ENCODE measurements at places on chromosomes 16 and 17. TPM values are rescaled to one million over a fixed set of nuclear protein-coding genes. Genes with fewer than 3 reads are reported as not detected.

- H3K27ac ChIP-seq: peak overlapping the region; percentile 100
- H3K4me3 ChIP-seq: peak overlapping the region; percentile 86
- H3K27me3 ChIP-seq: no peaks in the 10 kb centered on the region
- DNase-seq: no peak
- H3K36me3 ChIP-seq: peaks cover 19% of the 10 kb centered on the region
- H3K4me1 ChIP-seq: peaks cover 24% of the 10 kb centered on the region
Measured at GRCh38 chr17:40646791-40647623, 611 bp downstream of the SMARCE1 start.

Gene WNK4
- 5.8 TPM for total RNA-seq

DNA sequence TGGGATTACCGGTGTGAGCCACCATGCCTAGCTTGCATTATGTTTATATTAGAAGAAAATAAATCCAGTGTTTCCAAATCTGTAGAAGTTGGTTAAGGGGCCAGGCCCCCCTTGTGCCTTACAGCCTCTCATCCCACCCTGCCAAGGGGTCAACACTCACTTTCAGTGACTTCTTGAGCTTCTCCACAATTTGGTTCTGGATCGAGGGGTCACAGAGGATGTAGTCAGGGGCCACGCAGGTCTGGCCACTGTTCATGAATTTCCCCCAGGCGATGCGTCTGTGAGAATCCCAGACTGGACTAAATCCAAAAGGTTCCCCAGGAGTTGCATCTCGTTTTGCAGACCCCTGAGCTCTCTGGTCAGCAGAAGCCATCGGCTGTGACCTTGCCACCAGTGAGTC, 7.2 kb downstream of the ALDH3A1 start:
- H3K4me1 ChIP-seq: no peaks in the 10 kb centered on the region
- no peak for DNase-seq
- H3K27me3 ChIP-seq: peaks cover 4% of the 10 kb centered on the region
- H3K27ac ChIP-seq: no peak overlapping the region

GRCh38 chr17:13143001-13143400, 125.2 kb upstream of the ELAC2 start:
- DNase-seq: no peak
- H3K4me3 ChIP-seq: no peak overlapping the region
- H3K27ac ChIP-seq: no peak overlapping the region
- H3K36me3 ChIP-seq: peaks cover 6% of the 10 kb centered on the region
- peaks cover 4% of the 10 kb centered on the region for H3K4me1 ChIP-seq
- H3K27me3 ChIP-seq: no peaks in the 10 kb centered on the region

GRCh38 chr17:46166692-46167249, 26.5 kb downstream of the KANSL1 start:
- no peaks in the 10 kb centered on the region for H3K27me3 ChIP-seq
- peaks cover 39% of the 10 kb centered on the region for H3K4me1 ChIP-seq
- peaks cover 33% of the 10 kb centered on the region for H3K36me3 ChIP-seq
- no peak for DNase-seq
- H3K27ac ChIP-seq: no peak overlapping the region

Gene EPN3
- 9.1 TPM for total RNA-seq

GRCh38 chr17:7862692-7863437, 5.1 kb downstream of the CYB5D1 start:
- peak overlapping the region; percentile 12 for H3K4me3 ChIP-seq
- H3K36me3 ChIP-seq: peaks cover 31% of the 10 kb centered on the region
- H3K27me3 ChIP-seq: no peaks in the 10 kb centered on the region
- peak overlapping the region; percentile 64 for H3K27ac ChIP-seq

Gene SMTNL2
- total RNA-seq: 8.3 TPM

Gene GJD3
- not detected for total RNA-seq

Gene PPP1R27
- total RNA-seq: not detected

DNA sequence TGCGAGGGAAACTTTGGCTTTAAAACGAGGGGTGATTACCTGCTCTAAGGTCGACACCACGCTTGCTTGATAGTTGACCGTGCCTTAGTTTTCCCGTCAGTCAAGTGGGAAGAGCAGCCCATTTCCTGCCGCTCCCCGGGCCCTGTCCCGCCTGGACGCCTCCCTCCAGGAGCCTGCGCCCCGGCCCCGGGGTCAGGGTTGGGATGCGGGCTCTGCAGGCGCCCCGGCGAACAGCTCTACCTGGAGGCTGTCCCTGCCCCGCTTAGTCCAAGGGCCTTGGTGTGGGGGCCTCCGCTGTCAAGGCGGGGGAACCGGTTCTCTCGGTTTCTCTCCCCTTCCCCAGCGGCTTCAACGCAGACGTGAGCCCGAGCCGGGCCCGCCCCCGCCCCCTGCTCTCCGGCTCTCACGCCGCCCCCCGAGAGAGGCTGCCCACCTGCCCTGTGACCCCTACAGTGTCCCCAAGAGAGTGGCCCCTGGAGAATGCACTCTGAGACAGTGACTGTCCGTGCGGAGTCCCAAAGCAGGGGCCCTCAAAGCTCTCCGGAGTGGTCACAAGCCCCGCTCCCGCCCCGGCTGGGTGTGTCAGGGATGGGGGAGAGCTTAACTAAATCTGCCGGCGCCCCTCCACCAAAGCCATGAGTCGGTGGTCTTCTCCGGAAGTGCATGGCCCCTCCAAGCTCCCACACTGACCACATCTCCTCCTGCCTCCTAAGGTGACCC, 117.4 kb upstream of the SMURF2 start:
- peaks cover 65% of the 10 kb centered on the region for H3K27me3 ChIP-seq
- peaks cover 8% of the 10 kb centered on the region for H3K4me1 ChIP-seq
- H3K36me3 ChIP-seq: peaks cover 2% of the 10 kb centered on the region
- no peak for DNase-seq
- H3K27ac ChIP-seq: no peak overlapping the region
- H3K4me3 ChIP-seq: peak overlapping the region; percentile 61

- H3K27ac ChIP-seq: no peak overlapping the region
- no peak for DNase-seq
- no peaks in the 10 kb centered on the region for H3K4me1 ChIP-seq
- H3K27me3 ChIP-seq: no peaks in the 10 kb centered on the region
Measured at GRCh38 chr16:78832100-78832499, 732.6 kb downstream of the WWOX start.

DNA sequence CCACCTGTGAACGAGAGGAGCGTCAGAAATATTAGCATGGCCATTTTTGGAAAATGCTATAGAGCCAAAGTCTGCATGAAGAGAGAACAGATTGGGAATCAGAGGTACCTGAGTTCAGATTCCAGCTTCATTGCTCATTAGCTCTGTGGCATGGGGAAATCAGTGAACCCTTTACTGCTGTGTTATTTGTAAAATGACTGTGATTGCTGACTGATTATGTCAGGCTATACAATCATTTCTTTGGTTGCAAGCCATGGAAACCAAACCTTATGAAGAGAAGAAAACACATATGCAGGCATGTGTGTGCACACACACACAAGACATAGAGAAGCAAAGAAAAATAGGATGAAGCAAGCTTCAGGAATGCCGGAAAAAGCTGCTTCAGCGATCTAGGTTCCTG, 101.4 kb upstream of the HSBP1 start:
- DNase-seq: no peak
- H3K27me3 ChIP-seq: peaks cover 26% of the 10 kb centered on the region
- H3K4me1 ChIP-seq: no peaks in the 10 kb centered on the region
- H3K27ac ChIP-seq: no peak overlapping the region

DNA sequence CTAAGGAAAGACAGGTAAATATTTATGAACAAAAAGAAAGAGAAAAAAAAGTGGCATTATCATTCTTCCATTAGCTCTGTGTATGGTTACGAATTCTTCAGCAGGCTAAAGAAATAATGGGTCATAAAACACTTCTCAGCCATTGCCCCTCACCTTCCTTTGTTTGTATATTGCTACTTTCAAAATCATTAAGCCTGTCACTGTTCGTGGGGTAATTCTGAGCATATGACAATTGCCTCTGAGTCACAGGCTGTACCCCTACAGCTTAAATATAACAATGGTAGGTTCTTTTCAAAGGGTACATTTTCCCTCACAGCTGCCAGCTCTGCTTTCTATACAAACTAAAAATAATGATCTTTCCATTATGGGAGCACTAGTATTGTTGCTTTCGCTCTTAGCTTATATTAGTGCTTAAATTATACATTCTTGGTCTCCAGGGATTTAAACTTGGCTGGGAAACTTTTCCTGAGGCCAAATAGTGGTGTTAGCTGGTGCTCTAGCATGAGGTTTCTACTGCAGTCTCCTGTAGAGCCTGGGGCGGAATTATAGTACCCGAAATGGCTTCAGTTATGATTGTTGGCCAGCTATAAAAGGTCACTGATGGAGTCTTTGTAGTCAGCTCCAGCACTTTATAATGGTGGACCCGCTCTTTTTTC, 74.7 kb upstream of the CDH11 start:
- H3K27me3 ChIP-seq: peaks cover 32% of the 10 kb centered on the region
- H3K36me3 ChIP-seq: no peaks in the 10 kb centered on the region
- H3K27ac ChIP-seq: no peak overlapping the region

DNA sequence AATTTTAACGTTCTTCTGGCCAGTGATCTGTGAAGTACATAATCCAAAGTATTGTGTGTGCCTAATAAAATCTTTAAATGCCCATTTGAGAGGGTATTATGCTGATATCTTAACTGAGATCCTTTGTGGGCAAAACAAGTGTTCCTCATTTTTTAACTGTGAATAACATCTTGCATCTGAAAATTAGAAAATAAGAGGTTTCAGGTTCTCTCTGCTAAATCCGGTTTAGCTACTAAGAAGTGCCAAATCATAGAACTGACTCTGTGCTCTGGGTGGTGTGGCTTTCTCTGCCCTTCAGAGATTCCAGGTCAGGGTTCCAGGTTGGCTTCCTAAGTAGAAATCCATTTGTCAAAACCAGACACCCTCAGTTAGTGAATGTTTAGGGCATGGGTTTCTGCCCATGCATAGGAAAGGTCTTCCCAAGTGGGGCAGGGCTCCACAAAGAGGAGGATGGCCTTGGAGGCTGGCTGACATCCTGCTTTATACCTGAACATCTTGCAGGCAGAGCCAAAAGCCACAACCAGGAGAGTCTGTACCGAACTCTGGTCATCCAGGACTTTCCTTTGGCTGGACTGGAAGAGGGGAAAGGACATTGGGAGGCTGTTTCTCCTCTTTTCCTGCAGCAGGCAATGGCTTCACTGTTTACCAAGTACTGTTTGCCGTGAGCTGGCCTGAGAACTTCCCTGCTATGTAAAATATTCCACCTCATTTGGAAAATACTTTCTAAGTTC, 8.5 kb downstream of the ALDH3A2 start:
- no peak overlapping the region for H3K27ac ChIP-seq
- H3K4me3 ChIP-seq: no peak overlapping the region
- H3K36me3 ChIP-seq: peaks cover 53% of the 10 kb centered on the region
- DNase-seq: no peak
- H3K4me1 ChIP-seq: peaks cover 18% of the 10 kb centered on the region

Gene KRT12
- total RNA-seq: not detected

Gene STX1B
- 1.0 TPM for total RNA-seq

Gene CCT6B
- 1.6 TPM for total RNA-seq

- H3K27ac ChIP-seq: no peak overlapping the region
- H3K36me3 ChIP-seq: no peaks in the 10 kb centered on the region
- H3K4me1 ChIP-seq: no peaks in the 10 kb centered on the region
- no peaks in the 10 kb centered on the region for H3K27me3 ChIP-seq
Measured at GRCh38 chr17:30534298-30534697, 57.1 kb downstream of the GOSR1 start.

Gene FOXF1
- not detected for total RNA-seq

DNA sequence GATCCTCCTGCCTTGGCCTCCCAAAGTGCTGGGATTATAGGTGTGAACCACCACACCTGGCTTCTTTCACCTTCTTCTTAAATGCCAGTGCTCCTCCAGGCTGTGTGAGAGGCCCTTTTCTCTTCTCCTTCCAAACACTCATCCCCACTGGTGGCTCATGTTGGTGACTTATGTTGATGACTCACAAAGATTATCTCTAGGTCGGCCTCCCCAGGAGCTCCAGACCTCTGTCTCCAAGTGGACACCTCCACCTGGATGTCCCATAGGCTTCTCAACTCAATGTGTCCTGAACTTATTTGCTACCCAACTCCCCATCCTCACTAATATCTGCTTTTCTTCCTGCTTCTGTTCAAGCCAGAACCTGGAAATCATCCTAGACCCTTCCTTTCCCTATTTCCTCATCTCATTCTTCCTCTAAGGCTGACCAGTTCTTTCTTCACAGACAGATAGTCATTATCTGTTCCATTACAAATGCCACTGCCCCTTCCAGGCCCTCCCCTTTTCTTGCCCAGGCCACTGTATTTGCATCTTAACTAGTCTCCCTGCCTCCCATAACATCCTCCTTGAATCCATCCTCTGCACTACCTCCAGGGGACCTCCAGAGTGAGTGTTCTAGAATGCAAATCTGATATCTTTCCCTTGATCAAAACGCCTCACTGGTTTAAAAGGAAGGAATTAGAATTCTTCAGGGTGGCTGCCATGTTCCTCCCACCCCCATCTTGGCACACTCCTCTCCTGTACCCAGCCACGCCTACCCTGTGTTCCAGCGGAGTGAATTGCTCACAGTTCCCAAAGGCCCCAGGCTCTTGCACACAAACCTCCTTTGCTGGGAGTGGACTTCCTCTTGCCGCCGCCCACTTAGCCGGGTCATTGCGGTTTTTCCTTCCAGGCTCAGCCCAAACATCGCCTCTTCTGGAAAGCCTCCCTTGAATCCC, 34.8 kb upstream of the FBXO47 start:
- no peak overlapping the region for H3K27ac ChIP-seq
- no peak for DNase-seq
- H3K27me3 ChIP-seq: peaks cover 17% of the 10 kb centered on the region
- H3K4me1 ChIP-seq: no peaks in the 10 kb centered on the region
- H3K36me3 ChIP-seq: no peaks in the 10 kb centered on the region
- H3K4me3 ChIP-seq: no peak overlapping the region

Gene COPZ2
- not detected for total RNA-seq

DNA sequence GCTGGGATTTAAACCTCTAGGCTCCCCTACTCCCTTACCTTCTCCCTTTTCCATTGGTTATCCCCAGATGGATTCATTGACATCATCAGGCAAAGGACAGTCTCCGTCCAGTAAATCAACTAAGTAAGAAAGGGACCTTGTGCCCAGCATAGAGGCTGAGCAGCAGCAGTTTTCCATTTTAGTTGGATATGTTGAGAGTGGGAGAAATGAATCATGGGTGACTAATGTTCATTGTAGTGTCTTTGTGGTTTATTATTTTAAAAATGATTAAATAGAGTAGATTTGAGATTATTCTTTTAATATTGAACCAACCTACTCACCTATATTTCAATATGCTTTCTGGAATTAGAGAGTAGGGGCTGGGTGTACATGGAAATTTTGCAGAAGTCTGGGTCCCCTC, 99.4 kb upstream of the CACNG3 start:
- DNase-seq: no peak
- H3K36me3 ChIP-seq: no peaks in the 10 kb centered on the region
- peaks cover 3% of the 10 kb centered on the region for H3K4me1 ChIP-seq
- H3K27ac ChIP-seq: no peak overlapping the region
- no peaks in the 10 kb centered on the region for H3K27me3 ChIP-seq
- no peak overlapping the region for H3K4me3 ChIP-seq

Gene ZNF213
- total RNA-seq: 13.4 TPM

Gene HOXB5
- total RNA-seq: 2.1 TPM

Gene CENPT
- total RNA-seq: 76.2 TPM

Data from progenitor cell of endocrine pancreas (in vitro differentiated cells).